ENCODE measurements at places on chromosomes 5 and 9.

DNA sequence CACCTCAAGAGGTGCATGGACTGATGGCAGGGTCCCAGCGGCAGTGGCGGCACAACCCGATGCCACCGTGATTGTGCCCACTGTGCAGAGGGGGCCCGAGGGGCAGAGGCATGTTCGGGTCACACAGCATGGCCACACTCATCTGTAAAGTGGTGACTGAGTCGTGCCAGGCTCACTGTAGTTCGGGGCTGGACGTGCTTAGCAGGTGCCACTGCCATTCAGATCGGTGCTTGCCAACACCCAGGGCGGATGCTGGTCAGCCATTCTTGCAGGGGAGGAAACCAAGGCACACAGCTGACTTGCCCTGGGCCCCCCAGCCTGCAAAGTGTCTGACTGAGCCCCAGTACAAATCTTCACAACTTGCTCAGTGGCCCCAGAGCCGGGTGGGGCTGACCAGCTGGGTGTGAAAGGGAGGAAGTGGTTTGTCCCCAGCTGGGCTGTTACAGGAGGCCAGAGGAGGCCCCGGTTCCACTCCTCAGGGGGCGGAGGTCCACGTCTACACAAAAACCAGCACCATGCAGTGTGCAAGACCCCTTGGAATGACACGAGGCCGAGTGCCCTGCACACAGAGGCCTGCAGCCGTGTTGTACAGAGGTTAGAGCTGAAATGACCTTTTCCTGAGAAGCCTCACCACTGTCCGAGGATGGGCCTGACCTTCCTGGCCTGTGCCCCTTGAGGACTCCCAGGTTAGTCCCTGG lies 17.9 kb downstream of the FGD3 start:
- no peak for DNase-seq

DNA sequence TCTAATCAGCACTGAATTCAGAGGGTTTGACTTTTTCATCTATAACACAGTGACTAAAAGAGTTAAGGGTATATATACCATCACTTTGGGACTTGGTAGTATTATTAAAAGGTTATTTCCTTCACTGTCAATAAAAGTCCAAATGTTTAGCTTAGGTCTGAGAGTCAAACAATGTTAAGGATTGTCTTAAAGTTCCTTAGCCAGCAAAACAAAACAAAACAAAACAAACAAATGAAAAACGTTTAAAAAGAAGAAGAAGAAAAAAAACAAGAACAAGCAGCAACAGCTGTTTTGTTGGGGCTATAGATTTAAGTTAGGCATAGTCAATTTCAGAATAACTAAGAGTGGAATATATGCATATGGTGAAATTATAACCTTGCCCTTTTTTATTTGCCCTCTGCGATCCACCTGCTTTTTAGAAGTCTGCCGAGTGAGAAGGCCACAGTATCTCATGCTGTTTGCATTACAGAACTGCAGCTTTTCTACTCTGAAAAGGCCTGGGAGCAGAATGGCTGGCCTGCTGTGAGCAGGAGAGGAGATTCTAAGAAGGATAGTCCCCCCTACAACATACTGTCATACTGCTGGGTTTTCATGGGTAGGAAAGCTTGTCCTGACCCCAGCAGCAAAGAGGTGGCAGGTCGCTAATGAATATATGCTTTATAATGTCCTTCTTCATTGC lies 141.7 kb downstream of the NTRK2 start:
- DNase-seq, result no peak

- DNase-seq, result no peak
Observed at GRCh38 chr9:91937056-91937455, 13.0 kb downstream of the ROR2 start.

- no peak for DNase-seq
Observed at GRCh38 chr9:73155968-73156864, 4.6 kb downstream of the ANXA1 start.

DNA sequence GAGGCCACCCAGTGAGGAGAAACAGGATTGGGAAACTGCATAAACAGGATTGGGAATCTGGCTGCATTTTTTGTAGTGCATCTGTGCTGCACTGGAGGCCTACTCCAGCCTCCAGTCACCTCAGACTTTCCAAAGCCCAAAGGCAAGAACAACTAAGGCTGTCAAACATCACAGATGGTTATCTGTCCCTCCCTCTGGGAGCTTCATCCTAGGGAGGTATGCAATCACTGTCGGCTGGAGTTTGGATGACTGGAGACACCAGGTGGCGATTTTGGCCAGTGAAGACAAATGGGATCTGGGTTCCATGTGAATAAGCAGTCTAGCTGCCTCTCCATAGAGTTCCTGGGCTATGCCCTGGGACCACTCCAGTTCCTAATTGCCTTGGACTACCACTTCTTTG lies 9.3 kb upstream of the SPINK13 start:
- DNase-seq, result no peak

- no peak for DNase-seq
Observed at GRCh38 chr9:134223091-134223490, 58.7 kb upstream of the RNU6ATAC start.

- no peak for DNase-seq
Observed at GRCh38 chr5:1399737-1400136, 45.5 kb downstream of the SLC6A3 start.

- DNase-seq, result peak; percentile 75
Observed at GRCh38 chr9:120344230-120344629, 235.7 kb downstream of the CDK5RAP2 start.

- no peak for DNase-seq
Observed at GRCh38 chr5:108398964-108399363, 17.1 kb upstream of the FBXL17 start.

Measured in fibroblast of pulmonary artery (primary cell).